SJSA1 (cell line): ENCODE measurements at places on chromosomes 7 and 10.

- DNase-seq: no peak
Observed at GRCh38 chr10:78082636-78083035, 49.0 kb downstream of the RPS24 start.

GRCh38 chr10:87550741-87551140, 46.0 kb downstream of the MINPP1 start:
- no peak for DNase-seq

- no peak for DNase-seq
Observed at GRCh38 chr7:159065852-159066480, 78.7 kb downstream of the VIPR2 start.

GRCh38 chr7:94588075-94588474, 67.9 kb downstream of the SGCE start:
- no peak for DNase-seq

- peak; percentile 47 for DNase-seq
Observed at GRCh38 chr10:110356628-110357245, 52.0 kb upstream of the SMNDC1 start.

GRCh38 chr7:24241206-24241605, 42.8 kb upstream of the NPY start:
- DNase-seq: no peak

- no peak for DNase-seq
Observed at GRCh38 chr10:11191678-11192077, 174.0 kb downstream of the CELF2 start.

- no peak for DNase-seq
Observed at GRCh38 chr7:76342222-76342621, 16.6 kb downstream of the YWHAG start.

- no peak for DNase-seq
Observed at GRCh38 chr7:42843205-42843800, 68.6 kb downstream of the C7orf25 start.

GRCh38 chr10:26485150-26485941, 47.2 kb downstream of the APBB1IP start:
- no peak for DNase-seq

DNA sequence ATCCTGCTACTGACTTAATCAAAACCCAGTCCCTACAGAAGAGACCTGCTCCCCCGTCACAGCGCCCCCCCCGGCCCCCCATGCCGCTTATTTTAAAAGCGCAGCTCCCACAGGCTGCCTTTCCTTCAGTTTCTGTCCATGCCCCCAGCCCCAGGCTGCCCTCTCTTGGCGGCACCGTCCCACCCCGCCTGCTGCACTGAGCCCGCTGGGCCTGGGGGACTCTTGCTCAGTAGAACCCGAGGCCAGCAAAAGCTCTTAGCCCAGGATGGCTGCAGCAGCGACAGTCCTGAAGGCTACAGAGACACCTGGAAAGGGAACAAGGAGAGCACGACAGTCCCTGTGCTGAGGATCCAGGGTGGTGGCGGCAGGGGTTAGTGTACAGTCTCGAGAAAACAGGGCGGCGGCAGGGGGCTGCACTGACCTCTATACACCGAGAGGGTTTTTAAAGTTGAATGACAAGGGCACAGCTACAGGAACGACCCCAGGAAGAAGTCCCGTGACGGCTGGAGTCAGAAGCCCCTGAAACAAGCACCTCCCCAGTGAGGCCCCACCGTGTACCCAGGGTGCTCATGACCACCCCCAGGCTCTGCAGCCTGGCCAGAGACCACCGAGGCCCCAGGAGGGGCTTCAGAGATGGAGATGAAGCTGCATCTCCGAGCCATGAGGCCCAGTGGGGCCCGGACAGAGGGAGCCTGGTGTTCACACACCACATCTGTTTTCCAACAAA, 54.4 kb downstream of the ZRANB1 start:
- no peak for DNase-seq
